Left renal cortex interstitium (tissue), 4 donors: ENCODE measurements at places on chromosomes 2 and 18. TPM values are rescaled to one million over a fixed set of nuclear protein-coding genes. Genes with fewer than 3 reads are reported as not detected.

DNA sequence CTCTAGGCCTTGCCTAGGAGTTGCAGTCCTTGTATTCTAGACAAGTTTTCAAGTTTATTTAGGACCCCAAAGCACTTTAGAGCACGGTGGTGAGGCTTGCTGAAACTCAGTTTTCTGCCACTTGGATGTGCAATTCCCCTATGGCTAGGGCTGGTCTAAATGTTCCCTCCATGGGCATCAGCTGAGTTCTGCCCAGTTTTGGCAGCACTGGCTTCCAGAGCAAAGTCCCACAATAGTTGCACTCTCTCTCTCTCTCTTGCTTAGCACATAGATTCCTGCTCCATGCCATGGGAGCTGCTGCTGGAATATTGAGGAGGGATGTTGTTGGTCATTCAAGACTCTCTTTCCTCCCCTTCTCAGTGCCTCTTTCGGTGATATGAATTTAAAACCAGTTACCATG lies 760.2 kb upstream of the SLC39A10 start:
- DNase-seq = no peak

- DNase-seq = no peak
These were observed 27.1 kb downstream of the NABP1 start for GRCh38 chr2:191705084-191705483.

DNA sequence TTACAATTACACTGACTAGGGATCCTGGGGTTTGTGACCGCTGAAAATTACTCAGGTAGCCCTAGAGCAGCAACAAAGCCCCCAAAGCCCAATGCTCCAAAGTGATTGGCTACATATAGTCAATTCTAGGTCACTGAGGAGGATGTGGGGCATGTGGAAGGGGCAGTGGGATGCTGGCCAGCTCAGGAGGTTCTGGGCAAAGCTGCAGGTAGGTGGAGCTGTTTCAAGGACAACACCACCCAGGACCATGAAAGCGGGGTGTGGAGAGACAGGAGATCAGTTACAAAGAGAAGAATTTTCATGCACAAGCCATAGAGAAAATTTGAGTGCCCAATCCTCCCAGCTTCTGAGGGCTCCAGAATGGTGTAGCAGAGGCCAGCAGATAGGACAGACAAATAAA lies 75.0 kb upstream of the CCDC85A start:
- DNase-seq = no peak

DNA sequence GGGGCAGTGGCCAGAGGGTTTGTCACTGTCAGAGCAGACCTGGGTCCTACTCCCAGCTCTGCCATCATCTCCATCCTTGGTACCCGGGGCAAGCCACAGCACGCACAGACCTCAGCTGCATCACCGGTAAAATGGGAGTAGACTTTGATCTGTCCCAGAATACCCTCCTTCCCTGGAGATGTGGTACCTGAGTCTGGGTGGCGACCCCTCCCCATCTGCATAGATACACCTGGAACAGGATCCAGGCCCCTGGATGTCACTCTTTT lies 64.0 kb downstream of the ZFP36L2 start:
- DNase-seq = no peak

DNA sequence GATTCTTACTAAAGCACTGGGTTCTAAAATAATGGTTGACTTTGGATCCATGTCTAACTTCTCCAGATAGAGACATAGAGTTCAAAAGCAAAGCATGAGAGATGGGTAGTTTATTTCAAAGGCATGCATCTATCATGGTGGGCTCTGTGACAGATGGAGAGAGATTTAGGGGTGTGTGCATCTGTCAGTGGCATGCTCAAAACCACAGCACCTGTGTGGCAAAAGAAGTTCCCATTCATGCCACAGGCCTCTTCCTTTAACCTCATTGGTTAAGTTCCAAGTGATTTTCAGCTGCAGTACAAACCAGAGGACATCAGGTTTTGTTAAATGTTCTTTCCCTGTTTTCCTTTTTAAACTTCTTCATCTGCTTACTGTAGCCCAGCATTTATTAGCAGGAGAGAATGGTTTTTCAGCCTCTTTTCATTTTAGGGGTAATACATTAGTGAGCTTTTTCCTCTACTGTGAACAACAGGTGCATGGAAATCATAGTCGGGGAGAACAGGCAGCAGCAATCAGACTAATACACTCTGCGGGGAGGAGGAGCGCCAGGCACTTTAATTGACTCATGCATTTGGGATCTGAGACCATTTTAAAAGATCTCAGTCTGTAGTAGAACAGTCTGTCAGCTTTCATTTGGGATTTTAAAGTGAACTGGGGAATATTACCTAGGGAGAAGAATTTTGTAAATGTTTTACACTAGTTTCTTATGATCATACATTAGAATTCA lies 52.4 kb upstream of the UPP2 start:
- no peak for DNase-seq

DNA sequence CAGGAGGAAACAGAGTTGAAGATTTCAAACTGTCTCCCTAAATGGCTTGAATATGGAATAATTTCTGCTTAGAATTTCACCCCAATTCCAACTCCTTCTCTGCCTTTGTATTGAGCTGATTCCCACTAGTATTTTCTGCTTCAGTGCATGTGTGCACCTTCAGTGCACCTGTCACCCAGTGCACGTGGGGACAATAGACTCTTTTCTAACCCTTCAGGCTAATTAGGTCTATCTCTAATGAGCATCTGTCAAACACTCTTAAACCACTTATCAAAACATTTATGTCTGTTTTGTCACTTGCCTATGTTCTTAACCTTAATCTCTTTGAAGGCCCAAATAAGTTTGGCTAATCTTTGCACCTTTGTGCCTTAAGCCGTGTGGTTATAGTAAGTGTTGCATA lies 232.0 kb upstream of the NETO1 start:
- no peak for DNase-seq

GRCh38 chr2:122519821-122520611 lies 764.6 kb downstream of the TSN start:
- DNase-seq = no peak

The NFATC1 gene
- 6.3 TPM for polyA plus RNA-seq

The C2orf80 gene
- polyA plus RNA-seq = not detected
